ENCODE measurements at places on chromosomes 4 and X.

- DNase-seq: no peak
These were observed 18.4 kb downstream of the DKK2 start for GRCh38 chr4:107017443-107018343.

GRCh38 chr4:136939781-136940180 lies 592.5 kb downstream of the PCDH18 start:
- DNase-seq: no peak

DNA sequence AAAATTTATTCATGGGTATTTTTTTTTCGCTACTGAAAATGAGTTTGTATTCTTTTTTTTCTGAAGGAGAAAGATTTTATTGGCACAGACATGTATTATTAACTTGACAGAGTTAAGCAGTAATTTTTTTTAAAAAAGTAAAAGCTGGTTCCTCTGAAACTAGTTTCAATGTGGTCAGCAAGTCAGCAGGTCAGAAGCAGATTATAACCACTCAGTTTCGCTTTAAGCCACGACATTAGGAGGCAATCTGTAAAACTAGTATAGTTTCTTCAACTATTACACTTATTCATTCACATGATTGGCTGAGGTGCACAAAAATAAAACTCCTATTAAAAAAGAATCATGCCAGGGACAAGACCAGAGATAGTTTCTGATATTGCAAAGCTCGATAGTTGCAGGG lies 714.2 kb upstream of the PCDH7 start:
- no peak for DNase-seq

DNA sequence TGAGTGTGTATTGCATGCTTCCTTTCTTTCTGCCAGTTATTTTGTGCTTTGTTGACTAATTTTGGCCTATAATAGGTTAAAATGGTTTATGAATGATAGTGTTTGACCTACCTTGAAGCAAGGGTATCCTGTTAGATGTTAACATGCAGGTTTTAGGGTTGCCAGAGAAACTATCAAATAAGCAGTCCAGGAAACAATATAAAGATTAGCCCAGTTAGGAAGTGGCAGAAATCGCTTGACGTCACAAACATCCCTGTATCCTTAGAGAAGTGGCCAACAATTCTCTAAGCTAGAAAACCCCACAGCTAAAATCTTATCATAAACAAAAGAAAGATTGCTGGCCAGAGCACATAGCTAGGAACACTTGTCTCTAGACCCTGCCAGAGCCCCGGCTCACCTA lies 3.8 kb downstream of the NAP1L5 start:
- DNase-seq: no peak

GRCh38 chr4:124019749-124020549 lies 623.4 kb downstream of the SPRY1 start:
- DNase-seq: no peak

All from hematopoietic multipotent progenitor cell treated with erythropoietin and hydrocortisone succinate and interleukin-3 and kit ligand, for 17 days (in vitro differentiated cells).